ENCODE measurements at places on chromosomes 3 and 15. TPM values are rescaled to one million over a fixed set of nuclear protein-coding genes. Genes with fewer than 3 reads are reported as not detected.

Gene RTP3
- 0.07 TPM for polyA plus RNA-seq

Gene MESP2
- polyA plus RNA-seq: 0.16 TPM

Gene FAM107A
- polyA plus RNA-seq: 63.9 TPM

DNA sequence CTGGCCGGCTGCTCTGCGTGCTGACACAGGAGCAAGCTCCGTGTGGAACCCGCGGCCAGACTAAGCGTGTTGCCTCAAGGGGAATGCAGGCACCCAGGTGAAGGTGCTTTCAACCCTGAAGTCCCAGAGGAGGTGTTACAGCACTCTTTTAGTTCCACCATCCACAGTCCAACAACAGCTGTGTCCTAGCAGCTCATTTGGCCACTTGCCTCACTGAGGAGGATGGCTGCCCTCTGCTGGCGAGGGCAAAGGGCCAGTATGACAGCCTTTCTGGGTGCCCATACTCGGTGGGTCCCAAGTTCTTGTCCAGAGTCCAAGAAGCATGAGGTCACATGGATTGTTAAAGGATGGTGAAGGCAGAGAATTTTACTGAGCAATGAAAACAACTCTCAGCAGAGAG, 87.8 kb downstream of the C3orf85 start:
- H3K4me3 ChIP-seq: no peak overlapping the region
- H3K27me3 ChIP-seq: no peaks in the 10 kb centered on the region
- no peak for DNase-seq

GRCh38 chr3:156818273-156818651, 7.9 kb upstream of the LEKR1 start:
- no peak for DNase-seq
- no peaks in the 10 kb centered on the region for H3K36me3 ChIP-seq
- no peak overlapping the region for H3K4me3 ChIP-seq
- peaks cover 9% of the 10 kb centered on the region for H3K27me3 ChIP-seq
- no peak overlapping the region for H3K27ac ChIP-seq

DNA sequence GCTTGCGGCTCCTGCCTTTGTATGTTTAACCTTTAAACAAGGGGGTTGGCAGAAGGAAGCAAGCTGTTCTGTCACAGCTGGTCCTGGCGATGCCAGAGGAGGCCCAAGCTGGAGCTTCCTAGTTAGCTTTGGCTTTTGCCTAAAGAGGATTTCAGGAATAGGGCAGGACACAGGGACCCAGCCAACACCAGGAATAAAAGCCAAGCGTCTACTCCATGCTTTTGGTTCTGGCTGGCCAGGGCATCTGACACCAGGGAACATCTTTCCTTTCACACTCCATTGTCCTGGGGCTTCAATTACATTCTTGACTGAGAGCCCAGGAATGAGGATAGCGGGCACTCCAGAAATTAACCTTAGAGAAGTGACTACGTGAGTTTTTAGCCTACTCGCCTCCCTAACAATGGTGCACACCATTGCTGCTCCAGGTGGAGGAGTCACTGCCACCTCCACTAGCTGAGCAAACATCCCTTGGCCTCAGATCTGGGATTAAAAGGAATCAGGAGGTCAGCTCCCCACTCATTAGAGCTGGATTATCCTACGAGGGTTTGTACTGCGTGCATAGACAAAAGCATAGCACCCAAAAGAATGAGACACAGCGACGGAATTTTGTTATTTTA, 38.2 kb downstream of the TPM1 start:
- no peaks in the 10 kb centered on the region for H3K36me3 ChIP-seq
- no peak overlapping the region for H3K4me3 ChIP-seq
- no peak overlapping the region for H3K27ac ChIP-seq
- no peak for DNase-seq
- H3K4me1 ChIP-seq: no peaks in the 10 kb centered on the region

DNA sequence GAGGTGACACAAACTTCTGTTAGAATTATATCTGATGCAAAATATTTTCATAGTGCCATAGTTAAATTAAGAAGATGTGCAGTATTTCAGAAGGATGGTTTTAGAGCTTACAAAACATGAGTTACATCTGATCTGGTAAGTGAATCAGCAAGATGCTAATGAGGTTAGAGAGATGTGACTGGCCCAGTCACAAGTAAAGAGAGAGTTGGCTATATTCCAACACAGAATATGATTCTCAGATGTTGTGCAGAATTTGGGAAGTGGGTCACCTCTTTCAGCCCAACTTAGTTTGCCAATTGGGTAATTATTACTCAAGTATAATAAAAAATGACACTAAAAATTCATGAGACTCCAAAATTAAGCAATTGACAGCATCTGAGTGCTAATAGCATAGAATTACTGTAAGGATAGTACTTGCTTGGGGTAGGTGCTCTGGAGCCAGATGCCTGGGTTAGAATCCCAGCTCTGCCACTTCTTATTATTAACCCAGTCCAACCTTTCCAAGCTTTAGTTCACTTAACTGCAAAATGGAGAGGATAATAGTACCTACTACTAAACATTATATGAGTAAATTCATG, 30.8 kb downstream of the P2RY1 start:
- no peak overlapping the region for H3K4me3 ChIP-seq
- H3K27ac ChIP-seq: no peak overlapping the region
- no peak for DNase-seq
- no peaks in the 10 kb centered on the region for H3K4me1 ChIP-seq
- H3K36me3 ChIP-seq: no peaks in the 10 kb centered on the region

Gene CGNL1
- 5.7 TPM for polyA plus RNA-seq

- no peaks in the 10 kb centered on the region for H3K27me3 ChIP-seq
- H3K27ac ChIP-seq: no peak overlapping the region
- H3K36me3 ChIP-seq: peaks cover 3% of the 10 kb centered on the region
Measured at GRCh38 chr3:177015881-177016280, 181.4 kb downstream of the TBL1XR1 start.

- no peak overlapping the region for H3K4me3 ChIP-seq
- H3K27me3 ChIP-seq: no peaks in the 10 kb centered on the region
- H3K36me3 ChIP-seq: no peaks in the 10 kb centered on the region
Measured at GRCh38 chr3:134666466-134666865, 15.6 kb upstream of the KY start.

- no peak overlapping the region for H3K4me3 ChIP-seq
- DNase-seq: no peak
- H3K27ac ChIP-seq: peak overlapping the region; percentile 38
- H3K4me1 ChIP-seq: peaks cover 7% of the 10 kb centered on the region
- no peaks in the 10 kb centered on the region for H3K36me3 ChIP-seq
- H3K27me3 ChIP-seq: peaks cover 62% of the 10 kb centered on the region
Measured at GRCh38 chr3:186109897-186110803, 1.3 kb upstream of the ETV5 start.

Measured in thymus (tissue), 14 donors.